ENCODE measurements at places on chromosomes 6 and 20. TPM values are rescaled to one million over a fixed set of nuclear protein-coding genes. Genes with fewer than 3 reads are reported as not detected.

- DNase-seq, result no peak
Observed at GRCh38 chr6:70667256-70667710, 400 bp upstream of the SMAP1 start.

DNA sequence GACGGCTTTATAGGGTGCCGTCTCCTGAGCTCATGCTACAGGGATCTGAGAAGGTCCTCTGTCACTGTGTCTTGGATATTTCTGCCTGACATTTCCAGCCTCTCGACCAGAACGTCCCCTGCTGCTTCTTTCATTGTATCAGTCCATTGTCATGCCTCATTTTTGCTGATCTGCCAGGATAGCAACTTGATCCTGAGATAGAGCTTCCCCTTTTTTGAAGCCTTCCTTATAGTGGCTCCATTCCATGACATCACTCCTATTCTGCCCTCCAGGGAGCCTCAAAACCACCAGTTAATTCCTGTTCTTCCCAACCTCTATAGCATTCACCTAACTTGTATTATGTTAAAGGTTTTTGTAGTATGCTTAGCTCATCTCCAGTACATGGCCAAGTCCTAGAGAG, 431.8 kb upstream of the NOX3 start:
- DNase-seq, result no peak

DNA sequence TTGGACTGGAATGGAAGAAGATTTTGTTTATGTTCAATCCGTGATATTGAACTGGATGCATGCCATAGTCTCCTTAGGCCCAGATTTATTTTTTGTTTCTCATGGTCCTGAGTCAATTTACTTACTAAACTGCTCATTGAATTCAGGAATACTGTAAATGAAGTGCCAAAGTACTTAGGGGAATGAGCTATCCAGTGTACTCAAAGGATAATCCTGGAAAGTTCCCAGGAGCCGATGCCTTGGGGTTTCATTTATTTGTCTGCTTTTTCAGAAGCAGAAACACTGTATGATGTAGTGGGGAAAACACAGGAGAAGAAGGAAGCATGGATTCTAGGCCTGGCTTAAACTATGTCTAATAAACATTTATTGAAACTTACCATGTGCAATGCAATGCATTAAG, 56.1 kb upstream of the THEMIS start:
- no peak for DNase-seq

GRCh38 chr20:18138639-18139583, 1.2 kb downstream of the KAT14 start:
- no peak for DNase-seq

GRCh38 chr20:57312138-57312537, 17.5 kb upstream of the SPO11 start:
- no peak for DNase-seq

DNA sequence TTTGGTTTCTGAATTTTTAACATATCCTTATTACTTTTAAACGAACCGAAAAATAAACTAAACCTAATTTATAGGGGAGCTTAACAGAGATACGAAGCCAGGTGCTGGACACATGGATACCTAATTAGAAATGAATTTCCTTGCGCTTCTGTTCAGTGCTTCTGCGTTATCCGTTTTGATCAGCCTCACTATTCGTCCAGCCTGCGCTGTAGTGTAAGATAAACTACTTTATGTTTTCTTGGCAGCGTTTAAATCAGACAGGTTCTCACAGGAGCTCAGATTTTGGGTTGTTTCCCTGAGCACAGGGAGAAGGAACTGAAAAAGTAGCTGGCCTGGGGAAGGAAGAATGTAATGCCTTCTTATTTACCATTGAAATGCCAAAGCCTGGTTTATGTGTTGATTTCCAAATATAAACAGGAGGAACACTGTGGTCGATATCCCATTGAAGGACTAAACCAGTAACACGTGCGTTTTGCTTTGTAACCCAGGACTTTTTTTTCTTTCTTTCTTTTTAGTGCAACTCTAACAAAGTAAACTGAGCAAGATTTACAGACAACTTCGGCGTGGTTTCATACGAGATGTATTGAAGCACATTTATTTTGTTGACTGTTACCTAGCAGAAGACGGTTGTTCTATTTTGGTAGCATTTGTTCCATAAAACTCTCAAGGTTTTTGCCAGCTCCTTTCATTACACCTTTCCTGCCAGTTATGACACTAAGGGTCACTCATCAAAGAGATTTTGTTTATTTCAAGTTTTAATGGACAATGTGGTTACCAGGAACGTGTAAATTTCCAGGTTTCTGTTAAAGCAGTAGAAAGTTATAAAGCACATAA, 214.8 kb upstream of the HEY2 start:
- no peak for DNase-seq

GRCh38 chr20:49561806-49562205, 6.1 kb downstream of the PTGIS start:
- no peak for DNase-seq

- peak; percentile 65 for DNase-seq
Observed at GRCh38 chr6:7727946-7728854, 2.3 kb downstream of the BMP6 start.

- no peak for DNase-seq
Observed at GRCh38 chr20:25280574-25281535, 33.0 kb downstream of the PYGB start.

DNA sequence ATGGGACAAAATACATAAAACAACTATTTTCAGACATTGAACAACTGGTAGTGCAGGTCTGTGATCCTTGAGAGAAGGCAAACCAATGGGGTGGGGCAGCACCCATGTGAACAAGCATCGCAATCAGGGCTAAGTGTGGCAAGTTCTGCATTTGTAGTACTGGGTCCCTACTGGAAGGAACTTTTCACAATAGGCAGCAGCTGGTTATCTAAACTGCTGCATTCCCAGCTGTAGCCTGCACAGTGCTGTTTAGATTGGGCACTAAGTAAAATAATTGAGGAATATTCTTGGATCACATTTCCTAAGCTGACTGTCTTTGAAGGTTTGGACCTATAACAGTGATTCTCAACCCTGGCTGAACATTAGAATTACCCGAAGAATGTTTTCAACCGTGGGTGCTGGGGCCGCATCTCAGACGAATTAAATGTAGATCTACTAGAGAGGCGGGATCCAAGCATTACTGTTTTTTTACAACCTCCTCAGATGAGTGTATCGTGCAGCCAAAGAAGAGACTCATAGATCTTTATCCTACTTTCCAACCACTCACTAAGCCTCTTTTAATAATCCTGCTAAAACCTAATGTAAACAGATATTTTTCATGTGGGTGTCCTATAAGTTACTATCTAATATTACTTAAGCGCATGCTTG, 12.4 kb upstream of the MAP3K4 start:
- no peak for DNase-seq

DNA sequence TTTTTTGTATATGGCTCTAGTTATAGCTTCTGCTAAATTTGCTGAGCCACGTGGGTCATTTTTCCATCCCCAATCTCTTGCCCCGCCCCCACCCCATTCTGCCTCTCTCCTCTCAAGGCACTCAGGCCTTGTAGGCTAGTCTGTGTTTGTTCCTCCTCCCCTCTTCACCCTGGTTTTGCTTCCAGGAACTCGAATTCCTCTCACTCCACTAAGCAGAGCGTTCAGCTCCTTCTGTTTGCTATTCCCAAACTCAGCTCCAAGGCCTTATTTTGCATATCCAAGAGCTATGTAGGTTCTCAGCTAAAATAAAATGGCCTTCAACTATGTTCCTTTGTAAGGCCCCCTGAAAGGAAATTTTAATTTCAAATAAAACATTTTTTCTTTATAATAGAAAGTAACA, 1293.7 kb downstream of the EPHA7 start:
- no peak for DNase-seq

GRCh38 chr6:35258858-35259193, 709 bp upstream of the ZNF76 start:
- DNase-seq, result no peak

- DNase-seq, result no peak
Observed at GRCh38 chr20:57878786-57879424, 169.1 kb upstream of the PMEPA1 start.

- DNase-seq, result no peak
Observed at GRCh38 chr6:170090561-170090960, 200.3 kb downstream of the DLL1 start.

GRCh38 chr6:89433252-89434149, 549 bp downstream of the ANKRD6 start:
- DNase-seq, result peak; percentile 63

- no peak for DNase-seq
Observed at GRCh38 chr6:72999995-73000394, 225.3 kb downstream of the KHDC1L start.

GRCh38 chr20:21862956-21863355, 157.5 kb downstream of the PAX1 start:
- no peak for DNase-seq

GRCh38 chr6:155439376-155439775, 16.3 kb downstream of the NOX3 start:
- DNase-seq, result no peak

DNA sequence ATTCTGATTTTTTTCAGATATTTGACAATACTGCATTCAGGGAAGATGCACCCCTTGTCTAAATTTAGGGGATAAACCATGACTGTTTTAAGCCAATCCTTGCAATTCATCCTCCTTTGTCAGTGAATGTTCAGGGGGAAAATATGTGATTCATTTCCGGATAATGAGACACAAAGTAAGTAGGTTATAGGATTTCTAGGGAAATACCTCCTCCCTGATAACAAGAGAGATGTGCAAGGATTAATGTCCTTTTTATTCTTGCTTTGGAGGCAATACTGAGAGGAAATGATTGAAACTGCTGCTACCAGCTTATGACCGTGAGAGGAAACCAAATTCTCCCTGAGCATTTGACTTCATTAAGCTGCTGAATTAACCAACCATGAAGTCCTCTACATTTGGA, 161.3 kb upstream of the EYA4 start:
- no peak for DNase-seq

FAXC gene
- not detected for total RNA-seq

LTB gene
- 488 TPM for total RNA-seq

TOX2 gene
- 4.1 TPM for total RNA-seq

RFX6 gene
- total RNA-seq, result not detected

NOX3 gene
- not detected for total RNA-seq

CPNE5 gene
- total RNA-seq, result 49.8 TPM

PSORS1C1 gene
- not detected for total RNA-seq

NMBR gene
- total RNA-seq, result not detected

ADGRF5 gene
- not detected for total RNA-seq

CSNK2B gene
- 141 TPM for total RNA-seq

CST4 gene
- not detected for total RNA-seq

GHRH gene
- not detected for total RNA-seq

CLPSL1 gene
- total RNA-seq, result not detected

MYL9 gene
- 3.8 TPM for total RNA-seq

TMEM242 gene
- 24.1 TPM for total RNA-seq
